ENCODE measurements at places on chromosomes 2 and 18.

DNA sequence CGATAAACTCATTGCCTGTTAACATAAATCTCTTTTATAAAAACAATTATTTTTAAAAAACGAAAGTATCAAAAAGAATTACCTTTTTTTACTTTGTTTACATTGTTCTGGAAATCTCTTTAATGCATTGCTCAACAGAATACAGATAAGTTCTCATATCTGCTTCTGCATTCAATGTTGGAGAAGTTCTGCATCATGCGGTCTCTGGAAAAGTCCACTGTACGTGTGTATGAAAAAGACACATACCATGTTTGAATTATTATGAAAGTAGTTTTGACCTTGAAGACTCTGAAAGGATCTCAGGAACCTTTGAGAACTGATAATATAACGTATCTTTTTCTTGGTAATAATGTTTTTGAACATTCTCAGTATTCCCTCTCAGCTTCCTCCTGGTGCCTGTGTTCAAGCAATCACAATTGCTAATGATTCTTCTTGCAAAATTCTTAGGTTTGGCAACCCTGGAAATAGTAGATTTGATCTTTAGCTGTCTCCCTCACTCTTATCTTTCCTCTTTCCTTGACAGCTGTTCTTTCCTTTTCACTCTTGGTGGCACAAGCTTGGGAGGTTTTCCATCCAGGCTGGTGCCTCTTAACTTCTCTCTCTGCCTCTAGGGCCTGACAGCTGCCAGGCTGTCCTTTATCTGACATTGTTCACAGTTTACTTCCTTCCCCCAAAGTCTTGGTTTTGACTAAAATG, 12.4 kb upstream of the IL1R1 start:
- DNase-seq: no peak

DNA sequence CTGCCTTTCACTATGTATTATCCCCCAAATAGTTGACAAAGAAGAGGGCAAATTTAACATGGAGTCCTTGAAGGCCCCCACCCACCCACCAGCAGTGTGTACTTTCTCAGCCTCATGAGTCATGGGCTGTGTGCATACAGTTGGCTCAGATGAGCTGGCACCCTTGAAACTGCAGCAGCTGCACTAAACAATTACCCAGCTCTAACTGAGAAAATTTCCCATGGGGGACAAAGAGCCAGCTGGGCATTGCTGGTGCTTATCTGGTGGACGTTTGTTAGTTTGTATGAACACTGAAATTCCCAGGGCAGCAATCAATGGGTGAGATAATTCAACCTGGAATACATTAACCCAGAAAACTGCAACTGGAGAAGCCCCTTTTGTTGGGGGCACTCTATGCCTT, 131.7 kb downstream of the GCA start:
- no peak for DNase-seq

DNA sequence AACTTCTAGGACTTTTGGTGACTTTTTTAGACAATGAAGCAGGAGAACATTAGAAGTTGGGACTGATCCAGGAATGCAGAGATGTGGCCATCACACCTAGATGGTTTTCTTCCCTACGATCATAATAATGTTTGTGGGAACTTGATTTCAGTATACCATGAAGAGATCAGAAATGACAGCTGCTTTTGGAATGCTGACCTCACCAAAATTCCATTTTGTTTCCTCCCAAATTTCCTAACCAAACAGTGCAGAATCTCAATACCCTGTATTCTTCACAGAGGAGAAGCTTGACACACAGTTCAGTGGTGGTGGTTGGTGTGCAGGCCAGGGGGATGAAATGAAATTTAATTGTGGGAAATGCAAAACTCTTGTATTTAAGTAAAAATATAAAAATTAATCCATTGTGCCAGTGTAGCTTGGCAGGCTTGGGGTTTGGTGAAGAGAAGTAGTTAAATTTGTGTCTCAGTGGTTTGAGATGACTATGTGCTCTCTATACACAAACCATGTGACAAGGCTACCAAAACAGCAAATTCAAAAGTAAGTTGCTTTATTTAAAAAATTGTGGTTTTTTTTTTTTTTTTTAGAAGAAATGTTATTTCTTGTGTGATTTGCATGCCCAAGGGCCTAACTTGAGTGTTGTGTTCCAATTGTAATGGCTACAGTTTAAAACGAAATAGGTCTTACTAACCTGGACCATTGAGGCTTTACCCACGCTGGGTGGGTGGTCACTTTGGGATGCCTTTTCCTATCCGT, 252.4 kb downstream of the LPIN1 start:
- no peak for DNase-seq

GRCh38 chr2:222942561-222942960, 81.7 kb downstream of the ACSL3 start:
- no peak for DNase-seq
